HT-29 (cell line): ENCODE measurements at places on chromosomes 6 and 20.

DNA sequence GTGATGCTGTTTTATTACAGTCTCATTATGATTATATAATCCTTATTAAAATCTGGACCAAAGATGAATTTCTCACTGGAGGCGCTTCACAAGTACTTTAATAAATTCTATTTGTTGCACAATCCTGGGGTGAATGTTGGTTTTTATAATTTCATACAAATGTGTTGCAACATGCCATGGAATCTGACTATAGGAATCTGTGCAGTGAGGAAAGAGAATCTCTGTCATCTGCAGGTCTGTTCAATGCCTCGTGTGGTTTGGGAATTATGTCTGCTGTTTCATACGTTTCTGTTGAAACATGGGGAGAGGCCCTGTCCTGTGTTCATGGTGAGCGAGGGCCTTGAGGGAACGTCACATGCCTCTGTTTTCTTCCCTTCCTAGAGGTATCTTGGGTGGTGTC is 277.3 kb downstream of the CDH4 start:
- DNase-seq, result no peak

- DNase-seq, result no peak
These were observed 36.0 kb upstream of the FOXO3 start for GRCh38 chr6:108524528-108525248.

DNA sequence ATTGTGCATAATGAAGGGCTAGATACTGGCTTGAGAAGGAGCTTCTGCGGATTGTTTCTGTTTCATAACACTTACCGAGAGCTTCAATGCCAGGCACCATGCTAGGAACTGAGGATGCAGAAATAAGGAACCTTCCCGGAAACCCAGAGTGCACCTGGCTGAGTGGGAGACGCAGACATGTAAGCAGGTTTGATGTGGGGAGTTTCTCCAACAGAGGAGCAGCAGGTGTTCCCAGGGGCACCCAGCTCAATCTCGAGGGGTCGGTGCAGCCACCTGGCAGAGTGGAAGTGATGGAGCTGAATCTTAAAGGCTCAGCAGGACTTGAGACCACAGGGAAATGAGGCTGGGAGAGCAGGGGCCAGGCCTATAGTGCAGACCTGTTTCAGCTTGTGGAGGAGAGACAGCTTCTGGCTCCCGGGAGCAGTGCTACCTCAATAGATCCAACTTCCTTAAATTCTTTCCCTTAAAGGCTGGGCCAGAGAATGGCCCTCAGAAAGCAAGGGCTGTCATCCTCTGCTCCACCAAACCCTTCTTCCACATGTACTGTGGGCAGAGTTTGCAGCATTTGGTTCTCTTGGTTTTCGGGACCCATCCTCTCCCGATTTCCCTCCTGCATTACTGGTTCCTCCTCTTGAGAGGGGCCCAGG is 27.8 kb upstream of the SRC start:
- DNase-seq, result no peak

- peak; percentile 3 for DNase-seq
These were observed 439.0 kb upstream of the JAG1 start for GRCh38 chr20:11112832-11113231.

DNA sequence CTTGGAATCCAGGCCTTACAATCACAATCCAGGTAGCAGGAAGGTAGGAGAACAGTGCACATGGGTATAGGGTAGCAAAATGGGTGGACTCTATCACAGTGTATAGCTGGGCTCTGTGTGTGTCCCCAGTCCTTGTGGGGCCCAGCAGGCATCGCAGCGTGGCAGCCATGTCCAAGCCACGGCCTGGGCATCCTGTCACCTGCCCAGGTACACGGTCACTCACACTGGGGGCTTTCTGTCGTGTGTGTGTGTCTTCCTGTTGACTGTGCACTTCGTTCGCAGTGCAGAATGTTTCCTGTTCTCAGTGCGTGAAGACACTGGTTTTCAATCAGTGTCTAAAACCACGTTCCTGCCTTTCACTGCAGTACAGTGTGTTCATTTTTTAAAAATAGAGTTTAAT is 523.2 kb upstream of the JARID2 start:
- no peak for DNase-seq

GRCh38 chr6:88368071-88368787 is 202.1 kb upstream of the CNR1 start:
- no peak for DNase-seq

DNA sequence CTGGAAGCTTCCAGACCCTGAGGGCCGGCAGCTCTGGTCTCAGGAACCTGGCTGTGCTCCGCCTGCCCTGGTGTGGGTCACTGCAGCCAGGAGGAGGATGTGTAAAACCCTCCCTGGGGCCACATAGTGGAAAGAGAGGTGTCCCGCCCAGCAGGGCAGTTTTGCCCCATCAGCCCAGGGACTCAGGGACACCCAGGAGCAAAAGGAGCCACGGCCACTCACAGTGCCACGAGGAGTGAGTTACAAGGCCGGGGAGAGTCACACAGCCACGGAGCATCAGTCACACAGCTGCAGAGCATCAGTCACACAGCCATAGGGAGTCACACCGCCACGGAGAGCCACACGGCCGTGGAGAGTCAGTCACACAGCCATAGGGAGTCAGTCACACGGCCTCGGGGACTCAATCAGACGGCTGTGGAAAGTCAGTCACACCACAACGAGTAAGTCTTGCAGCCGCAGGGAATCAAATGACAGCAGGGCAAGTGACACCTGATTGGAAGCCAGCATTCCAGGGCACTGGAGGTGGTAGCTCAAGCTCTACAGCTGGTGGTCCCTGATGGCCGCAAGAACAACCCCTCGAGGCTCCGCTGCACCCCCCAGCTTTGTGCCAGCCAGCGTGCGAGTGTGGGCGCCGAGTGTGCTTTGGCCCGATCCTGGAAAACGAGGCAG is 60.9 kb downstream of the DLL1 start:
- no peak for DNase-seq
